ENCODE measurements at places on chromosomes 13 and 19.

DNA sequence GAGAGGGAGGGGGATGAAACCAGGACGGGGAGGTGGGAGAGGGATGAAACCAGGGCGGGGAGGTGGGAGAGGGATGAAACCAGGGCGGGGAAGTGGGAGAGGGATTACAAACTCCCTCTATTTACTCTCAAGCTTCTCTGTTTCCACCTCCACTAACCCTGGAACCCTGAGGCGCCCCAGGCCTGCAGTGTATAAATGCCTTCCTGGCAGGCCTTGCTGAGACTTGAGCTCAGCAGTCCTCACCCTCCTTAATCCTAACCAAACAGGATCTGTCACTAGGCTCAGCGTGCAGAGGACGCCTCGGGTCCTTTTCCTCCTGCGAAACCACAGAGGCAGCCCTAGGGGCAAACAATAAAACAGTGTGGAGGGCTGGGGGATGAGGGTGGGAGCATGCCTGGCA lies 32.1 kb upstream of the OR1M1 start:
- no peak for DNase-seq

DNA sequence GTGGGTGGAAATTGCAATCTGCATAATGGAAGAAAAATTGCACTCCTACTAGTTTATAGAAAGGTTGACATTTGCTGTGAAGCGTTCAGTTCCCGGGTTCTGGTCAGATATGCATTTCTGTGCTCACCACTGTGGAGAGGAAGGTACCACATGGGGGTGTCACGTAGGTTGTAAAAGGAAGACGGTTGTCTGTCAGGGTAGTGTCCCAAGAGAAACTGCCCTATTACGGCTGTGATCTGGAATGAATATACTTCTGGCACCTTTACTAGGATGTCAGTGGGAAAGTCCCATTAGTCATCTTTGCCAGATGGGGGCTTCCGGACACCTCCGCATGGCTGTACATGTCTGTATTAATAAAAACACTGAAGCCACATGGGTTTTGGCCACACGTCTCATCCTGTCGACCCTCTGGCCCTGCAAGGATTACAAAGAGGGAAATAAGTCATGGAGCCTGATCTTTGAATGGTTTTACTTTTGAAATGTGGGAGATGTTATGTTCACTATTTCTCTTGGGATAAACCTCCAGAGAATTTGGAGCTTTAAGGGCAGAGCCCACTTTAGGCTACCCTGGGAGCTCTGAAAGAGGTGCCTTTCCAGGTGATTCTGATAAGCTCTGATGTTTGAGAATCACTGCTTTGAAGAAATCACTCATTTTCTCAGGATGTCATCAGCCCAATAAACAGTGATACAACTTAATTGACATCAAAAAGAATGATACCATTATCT lies 133.9 kb downstream of the AKAP11 start:
- no peak for DNase-seq

DNA sequence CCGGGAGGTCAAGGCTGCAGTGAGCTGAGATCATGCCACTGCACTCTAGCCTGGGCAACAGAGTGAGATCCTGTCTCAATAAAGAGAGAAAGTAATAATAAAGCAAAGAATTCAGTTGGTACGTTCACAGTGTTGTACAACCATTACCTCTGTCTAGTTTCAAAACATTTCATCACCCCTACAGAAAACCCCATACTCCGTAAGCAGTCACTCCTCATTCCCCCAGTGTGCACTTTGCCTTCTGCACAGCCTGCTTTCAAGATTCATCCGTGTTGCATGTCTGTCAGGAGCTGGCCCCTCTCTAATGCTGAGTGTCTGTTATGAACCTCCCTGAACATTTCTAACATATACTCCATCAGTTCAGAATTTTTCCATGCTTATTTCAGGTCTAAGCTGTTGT lies 9.4 kb downstream of the POLD1 start:
- no peak for DNase-seq

GRCh38 chr13:34207872-34208271 lies 389.9 kb downstream of the RFC3 start:
- no peak for DNase-seq

DNA sequence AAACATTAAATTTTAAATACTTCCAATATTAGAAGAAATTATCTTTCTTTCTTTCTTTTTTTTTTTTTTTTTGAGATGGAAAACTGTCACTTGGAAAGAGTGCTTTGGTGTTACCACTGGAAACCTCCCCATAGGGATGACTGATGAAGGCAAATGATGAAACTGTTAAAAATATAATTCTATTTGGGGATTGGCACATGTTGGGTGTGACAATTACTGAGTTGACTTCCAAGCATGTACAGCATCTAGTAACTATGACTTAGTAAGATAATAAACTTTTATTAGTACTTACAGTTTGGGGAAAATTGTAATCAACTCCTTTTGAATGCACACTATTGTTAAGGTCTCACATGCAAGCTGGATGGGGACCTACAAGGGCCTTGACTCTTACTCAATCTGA lies 592.5 kb downstream of the KCTD12 start:
- DNase-seq: no peak

DNA sequence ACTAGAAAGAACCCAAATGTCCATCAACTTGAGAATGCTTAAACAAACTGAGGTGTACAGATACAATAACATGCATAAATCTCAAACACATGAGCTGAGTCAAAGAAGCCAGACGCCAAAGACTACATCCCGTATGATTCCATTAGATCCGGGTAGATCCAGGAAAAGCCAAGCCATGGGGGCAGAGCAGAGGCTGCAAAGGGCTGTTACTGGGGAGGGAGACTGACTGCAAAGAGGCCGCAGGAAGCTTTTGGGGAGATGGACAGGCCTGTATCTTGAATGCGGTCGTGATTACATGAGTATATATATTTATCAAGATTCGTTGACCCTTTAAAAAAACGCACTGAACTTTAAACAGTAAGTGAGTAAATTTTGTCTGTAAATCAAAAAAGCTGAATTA lies 28.7 kb downstream of the GGACT start:
- no peak for DNase-seq
